ENCODE measurements at places on chromosomes 6 and 20.

DNA sequence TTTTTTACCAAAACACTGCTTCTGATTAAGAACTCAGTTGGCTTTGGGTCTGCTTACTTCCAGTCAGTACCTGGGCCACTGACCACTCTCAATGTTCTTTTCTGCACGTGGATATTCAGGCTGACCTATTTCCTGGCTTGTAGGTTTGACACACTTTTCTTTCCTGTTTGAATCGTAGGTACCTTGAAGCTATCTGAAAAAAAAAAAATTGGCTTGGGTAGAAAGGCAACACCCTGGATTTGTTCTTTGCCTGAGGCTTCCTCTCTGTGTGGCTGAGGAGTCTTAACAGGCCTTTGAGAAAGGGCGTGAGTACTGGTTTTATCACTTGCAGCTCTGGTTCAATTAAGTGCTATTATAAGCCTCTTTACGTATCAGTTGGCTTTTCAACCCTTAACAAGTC is 60.6 kb upstream of the IL20RA start:
- DNase-seq: no peak

- no peak for DNase-seq
These were observed 146.8 kb downstream of the CDC5L start for GRCh38 chr6:44534291-44534690.

GRCh38 chr6:21935561-21936028 is 342.0 kb downstream of the SOX4 start:
- no peak for DNase-seq

DNA sequence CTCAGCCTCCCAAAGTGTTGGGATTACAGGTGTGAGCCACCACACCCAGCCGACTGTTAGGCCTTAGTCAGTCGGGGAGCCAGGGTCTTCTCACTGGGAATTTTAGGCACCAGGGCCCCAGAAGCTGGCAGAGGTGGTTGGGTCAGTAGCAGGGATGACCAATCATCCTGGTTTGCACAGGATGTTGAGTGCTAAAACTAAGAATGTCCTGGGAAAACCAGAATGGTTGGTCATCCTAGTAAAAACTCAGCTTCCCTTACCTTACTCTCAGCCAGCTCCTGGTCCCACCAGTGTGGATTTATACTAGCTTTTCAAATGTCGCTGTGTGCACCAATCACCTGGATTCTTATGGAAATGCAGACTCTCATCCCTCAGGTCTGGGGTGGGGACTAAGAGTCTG is 31.8 kb downstream of the KCNG1 start:
- no peak for DNase-seq

- DNase-seq: no peak
These were observed 15.4 kb downstream of the TAAR1 start for GRCh38 chr6:132643547-132643946.

GRCh38 chr20:33165416-33166055 is 2.4 kb upstream of the BPIFA2 start:
- DNase-seq: no peak

DNA sequence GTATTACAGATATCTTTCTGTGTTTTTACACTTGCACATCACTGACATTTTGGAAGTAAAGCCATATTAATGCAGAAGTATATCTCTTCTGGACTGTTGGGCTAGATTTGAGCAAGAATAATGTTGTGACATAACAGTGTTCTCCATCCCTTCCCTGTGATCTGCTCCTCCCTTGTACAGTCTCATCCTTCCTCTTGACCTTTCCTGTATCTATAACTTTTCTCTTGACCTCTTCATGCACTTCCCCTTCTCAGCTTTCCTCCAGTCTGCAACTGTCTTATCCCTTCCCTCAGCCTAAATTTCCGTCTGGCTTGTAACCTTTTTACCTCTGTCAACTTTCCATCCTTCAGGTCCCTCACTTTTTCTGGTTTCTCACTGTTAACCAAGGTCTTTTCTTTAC is 29.8 kb downstream of the NCOA3 start:
- no peak for DNase-seq

- no peak for DNase-seq
These were observed 94.3 kb downstream of the PAK5 start for GRCh38 chr20:9744551-9744950.

GRCh38 chr6:158911746-158912480 is 88.1 kb downstream of the RSPH3 start:
- DNase-seq: no peak

- DNase-seq: no peak
These were observed 19.3 kb upstream of the SLC17A4 start for GRCh38 chr6:25735261-25735660.

GRCh38 chr20:49887251-49888211 is 27.8 kb downstream of the SPATA2 start:
- DNase-seq: no peak

DNA sequence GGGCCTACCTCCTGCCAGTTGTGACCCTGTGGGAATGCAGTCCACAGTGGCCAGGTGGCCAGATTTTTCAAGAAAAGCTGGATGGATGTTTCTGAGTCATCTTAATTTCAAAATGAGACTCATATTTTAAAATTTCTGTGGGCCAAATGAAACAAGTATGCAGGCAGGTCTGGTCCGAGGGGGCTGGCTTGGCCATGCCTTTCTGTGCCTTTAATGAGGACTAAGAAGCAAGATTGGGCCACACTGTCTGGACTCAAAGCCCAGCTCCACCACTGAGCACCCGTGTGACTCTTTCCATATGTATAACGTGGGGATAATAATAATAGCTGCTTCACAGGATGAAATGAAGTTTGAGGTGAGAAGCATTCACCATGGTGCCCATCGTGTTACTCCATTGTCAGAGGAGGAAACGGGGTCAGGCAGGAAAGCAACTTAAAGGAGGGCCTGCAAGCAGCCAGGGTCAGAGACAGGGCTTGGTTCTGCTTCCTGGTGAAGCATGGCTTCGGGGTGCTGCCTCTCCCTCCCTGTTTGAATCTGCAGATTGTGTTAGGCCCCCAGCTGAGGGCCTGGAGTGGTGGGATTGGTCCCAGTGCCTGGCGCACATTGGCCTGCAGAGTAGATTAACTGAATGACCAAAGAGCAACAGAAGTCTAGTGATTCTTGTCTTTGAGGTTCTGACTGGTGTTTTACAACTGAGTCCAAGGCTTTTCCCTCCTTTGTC is 3.8 kb downstream of the SOX12 start:
- DNase-seq: no peak

DNA sequence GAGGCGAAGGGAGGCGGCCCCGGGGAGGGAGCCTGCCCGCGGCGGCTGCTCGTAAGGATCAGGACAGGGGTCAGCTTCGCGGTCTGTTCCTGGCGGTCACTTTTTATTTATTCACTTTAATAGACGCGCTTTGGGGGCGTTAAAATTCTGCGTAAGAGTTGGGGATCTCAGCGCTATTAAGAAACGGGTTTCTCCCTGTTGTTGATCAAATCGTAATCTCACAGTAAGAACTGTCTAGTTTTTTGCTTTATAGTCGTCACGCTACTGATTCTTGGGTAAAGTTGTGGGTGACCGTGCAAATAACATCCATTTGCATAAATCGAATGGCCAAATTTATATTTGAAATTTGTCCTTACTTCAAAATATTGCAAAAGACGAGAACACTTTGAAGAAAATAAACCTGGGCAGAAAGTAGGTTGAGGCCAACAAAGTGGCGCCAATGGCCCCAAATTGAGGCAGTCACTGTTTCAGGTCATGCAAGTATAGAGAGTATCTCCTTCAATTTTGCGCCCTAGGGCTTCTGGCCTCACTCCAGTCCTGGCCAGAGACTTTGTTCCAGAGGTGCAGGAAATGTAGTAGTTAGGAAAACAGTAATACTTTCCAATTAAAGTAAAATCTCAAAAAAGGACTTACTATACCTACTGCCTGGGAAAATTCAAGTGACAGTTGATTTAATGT is 963 bp upstream of the RMND1 start:
- DNase-seq: no peak

GRCh38 chr6:109373762-109374161 is 8.5 kb downstream of the CD164 start:
- DNase-seq: no peak

DNA sequence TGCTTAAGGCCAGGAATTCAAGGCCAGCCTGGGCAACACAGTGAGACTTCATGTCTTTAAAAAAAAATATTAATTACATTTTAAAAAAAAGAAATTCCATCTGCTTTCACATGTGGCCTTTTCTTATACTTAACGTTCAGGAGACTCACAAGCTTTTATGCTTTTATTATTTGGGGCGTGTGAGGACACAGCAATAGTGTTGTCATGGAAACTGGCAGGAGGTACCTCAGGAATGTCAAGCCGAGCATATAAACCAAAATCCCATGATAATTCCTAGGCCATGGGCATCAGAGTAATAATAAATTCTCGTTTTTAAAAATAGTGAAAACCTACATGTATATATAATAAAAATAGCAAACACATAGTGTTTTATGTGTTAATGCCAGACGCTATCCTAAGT is 89.8 kb downstream of the IYD start:
- no peak for DNase-seq

DNA sequence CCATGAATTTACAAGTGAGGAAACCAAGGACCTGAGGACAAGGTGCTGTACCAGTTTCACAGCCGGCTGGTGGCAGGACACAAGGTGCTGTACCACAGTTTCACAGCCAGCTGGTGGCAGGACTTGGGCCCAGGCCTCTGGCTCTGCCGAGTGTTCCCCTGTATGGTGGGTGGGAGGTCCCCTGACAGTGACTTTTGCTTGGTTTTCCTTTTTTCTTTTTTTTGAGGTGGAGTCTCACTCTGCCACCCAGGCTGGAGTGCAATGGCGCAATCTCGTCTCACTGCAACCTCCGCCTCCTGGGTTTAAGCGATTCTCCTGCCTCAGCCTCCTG is 212.4 kb downstream of the LY86 start:
- DNase-seq: no peak

DNA sequence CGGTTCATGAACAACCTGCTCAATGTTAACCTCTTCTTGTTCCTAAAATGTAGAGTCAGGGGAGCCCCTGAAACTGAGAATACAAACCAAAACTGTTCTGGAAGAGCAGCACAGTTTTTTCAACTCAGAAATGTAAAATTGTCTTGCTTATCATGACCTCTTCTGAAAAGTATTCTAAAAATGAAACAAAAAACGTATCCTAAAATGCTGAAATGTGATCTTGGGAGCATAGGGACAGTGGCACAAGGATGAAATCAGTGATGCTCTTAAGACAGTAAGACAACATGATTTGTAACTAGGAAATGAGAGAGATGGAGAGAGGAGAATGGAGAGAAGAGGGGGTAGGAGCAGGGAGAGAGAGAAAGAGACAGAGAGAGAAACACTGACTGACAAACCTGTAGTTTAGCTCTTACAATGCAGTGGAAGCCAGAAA is 27.5 kb downstream of the NCOA7 start:
- DNase-seq: no peak

DNA sequence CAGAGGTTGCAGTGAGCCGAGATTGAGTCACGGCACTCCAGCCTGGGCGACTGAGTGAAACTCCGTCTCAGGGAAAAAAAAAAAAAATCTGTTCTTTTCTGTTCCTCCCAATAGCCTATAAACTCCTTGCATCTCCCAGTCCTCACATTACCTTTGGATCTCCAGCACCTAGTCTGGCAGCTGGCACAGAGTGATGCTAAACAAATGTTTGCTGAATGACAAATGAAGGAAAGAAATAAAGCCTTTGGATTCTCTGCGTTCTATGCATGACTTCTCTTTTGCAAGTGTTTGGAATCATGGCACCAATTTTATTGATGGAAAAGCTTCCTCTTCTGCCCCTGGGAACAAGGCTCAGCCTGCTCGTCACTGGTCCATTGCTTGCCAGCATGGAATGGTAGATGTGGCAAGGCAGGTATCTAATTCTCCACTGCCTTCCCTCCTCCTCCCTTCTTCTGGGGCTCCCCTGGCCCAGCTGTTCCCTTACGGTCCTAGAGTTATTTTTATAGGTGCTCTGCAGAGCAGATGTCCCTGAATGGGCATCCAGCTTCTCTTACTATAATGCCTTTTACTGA is 53.6 kb upstream of the FYN start:
- DNase-seq: no peak

DNA sequence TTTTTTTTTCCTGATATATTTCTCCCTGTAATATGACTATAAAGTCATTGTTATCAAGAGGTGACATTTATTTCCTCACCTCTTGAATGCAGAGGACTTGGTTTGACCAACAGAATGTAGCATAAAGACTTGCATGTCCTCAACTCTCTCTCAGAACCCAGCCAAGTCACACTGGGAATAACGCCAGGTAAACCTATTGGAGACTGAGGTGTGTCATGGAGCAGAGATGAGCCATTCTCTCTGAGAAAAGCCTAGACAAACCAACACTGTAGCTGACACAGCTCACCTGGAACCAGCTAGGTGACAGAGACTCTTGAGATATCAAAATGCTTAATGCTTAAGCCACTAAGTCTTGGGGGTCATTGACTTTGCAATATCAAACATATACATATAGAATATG is 533.6 kb downstream of the HAO1 start:
- no peak for DNase-seq

GRCh38 chr20:4918473-4918872 is 82.8 kb downstream of the SLC23A2 start:
- DNase-seq: no peak

DNA sequence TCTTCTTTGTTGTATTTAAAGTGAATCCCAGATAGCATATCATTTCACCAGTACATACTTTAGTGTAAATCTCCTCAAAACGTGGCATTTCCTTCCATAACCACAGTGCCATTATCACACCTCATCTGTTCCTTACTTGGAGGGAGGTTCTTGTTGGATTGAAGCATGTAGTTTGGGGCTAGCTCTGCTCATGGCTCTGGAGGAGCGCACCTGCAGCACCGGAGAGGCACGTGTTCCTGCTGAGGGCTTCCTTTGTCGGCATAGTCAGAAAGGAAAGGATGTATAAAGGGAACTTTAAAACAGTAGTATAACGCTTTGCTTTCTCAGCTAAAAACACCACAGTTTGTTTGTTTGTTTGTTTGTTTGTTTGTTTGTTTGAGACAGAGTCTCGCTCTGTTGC is 121.7 kb upstream of the TMEM181 start:
- no peak for DNase-seq

DNA sequence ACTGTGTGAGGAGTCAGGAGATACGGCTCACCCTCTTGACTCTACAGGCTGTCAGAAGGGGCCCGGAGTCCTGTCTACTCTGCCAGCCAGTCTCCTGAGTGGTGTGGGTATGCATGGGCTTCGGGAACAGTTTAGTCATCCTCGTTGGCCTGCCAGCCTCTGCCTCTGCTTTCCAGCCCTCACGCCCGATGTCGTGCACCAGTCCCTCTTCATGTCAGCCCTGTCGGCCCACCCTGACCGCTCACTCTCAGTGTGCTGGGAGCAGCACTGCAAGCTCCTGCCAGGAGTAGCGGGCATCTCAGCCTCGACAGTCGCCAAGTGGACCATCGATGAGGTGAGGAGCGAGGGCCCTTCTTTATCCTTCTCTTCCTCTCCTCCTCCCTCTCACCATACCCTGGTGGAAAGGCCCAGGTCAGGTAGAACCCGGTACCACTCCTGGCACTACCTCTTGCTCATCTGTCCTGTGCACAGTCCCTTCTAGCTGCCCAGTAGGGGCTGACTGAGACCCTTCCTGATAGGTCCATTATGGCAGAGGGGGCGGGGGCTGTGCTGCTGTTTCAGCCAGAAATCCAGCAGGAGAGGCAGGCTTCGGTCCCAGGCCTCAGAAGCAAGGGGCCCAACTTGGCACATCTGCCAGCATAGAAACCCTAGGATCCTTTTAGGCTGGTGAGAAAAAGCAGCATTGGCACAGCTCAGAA is 18.7 kb upstream of the SGK2 start:
- no peak for DNase-seq

- DNase-seq: no peak
These were observed 7.4 kb downstream of the SLC22A1 start for GRCh38 chr6:160128879-160129516.

Data from stimulated activated CD4-positive, alpha-beta T cell treated with anti-CD3 and anti-CD28 coated beads, TNF-alpha, amount 100 ng/mL, for 4 hours (primary cell).